ENCODE measurements at places on chromosomes 7 and 10.

- DNase-seq = no peak
Observed at GRCh38 chr7:106570948-106571418, 90.0 kb downstream of the CCDC71L start.

DNA sequence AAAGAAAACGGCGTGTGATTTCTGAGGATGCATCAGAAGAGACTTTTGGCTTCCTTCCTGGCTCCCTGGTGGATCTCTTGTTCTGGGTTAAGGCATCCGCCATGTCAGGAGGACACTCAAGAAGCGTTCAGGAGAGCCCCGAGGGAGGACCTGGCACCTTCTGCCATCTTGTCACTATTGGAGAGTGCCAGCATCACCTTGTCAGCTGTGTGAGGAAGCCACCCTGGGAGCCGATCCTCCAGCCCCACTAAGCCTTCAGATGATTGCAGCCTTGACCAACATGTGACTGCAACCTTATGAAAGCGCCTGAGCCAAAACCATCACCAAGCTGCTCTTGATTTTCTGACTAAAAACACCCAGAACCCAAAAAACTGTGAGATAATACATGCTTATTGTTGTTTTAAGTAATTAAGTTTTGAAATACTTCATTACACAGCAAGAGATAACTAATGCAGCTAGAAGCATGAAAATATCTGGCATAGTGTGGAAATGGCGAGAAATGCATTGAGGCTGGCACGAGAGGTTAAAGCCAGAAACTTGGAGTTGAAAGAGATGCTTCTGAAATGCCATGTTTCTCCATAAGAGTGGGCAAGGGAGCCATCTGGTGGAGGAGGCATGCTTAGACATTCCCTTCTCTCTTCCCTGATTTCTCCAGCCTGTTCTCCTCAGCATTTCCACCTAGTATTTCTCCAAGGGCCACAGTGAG is 5.4 kb upstream of the ZFYVE27 start:
- DNase-seq = peak; percentile 77

GRCh38 chr7:18040196-18040595 is 12.6 kb upstream of the PRPS1L1 start:
- DNase-seq = no peak

DNA sequence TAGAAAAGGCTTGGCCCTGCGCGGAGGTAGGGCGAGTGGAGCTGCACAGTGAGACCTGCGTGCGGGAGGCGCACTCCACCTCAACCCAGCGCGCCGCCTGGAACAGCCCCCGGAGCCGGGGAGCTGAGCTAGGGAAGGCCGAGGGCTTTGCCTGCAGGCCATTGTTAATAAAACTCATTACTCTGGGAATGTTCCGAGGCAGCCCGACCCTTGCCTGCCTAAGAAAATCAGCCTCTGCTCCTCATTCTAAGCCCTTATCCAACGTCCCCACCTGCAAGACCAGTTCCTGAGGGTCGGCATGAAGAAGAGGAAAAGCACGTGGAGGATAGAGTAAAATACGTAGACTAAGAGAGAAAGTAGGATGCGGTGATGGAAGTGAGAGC is 55.3 kb downstream of the C7orf25 start:
- no peak for DNase-seq

GRCh38 chr7:38660427-38661099 is 29.4 kb upstream of the AMPH start:
- no peak for DNase-seq

GRCh38 chr7:41977151-41977651 is 259.8 kb downstream of the GLI3 start:
- peak; percentile 66 for DNase-seq

DNA sequence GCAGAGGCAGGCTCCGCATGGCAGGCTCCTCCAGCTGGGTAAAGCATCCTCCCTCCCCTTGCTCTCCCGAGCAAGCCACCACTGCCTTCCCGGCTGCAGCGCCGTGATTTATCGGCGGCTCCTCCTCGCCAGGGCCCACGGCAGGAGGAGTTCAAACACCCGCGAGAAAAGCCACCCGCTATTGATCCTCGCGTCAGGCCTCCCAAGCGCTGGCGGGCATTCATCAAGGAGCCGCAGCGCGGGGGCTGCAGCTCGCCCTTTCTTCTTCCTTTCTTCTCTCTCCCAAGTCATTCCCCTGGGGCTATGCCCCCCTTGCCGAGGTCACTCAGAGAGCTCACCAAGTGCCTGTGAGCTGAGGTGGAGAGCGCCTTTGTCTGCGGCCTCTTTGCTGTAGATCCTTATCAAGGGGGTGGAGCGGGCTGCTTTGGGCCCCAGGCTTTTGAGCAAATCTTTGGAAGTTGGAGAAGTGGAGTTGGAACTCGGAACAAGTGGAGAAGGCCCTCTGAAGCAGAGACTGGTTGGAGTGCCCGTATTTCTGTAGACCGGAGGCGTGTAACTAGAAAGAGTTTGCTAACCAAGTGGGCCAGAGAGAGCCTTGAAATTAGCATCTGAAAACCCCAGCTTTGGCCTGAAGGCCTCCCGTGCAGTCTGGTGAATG is 107.2 kb upstream of the PPIF start:
- DNase-seq = no peak

GRCh38 chr10:113911113-113911512 is 56.7 kb downstream of the NHLRC2 start:
- no peak for DNase-seq

- DNase-seq = no peak
Observed at GRCh38 chr10:122213766-122214165, 57.3 kb upstream of the BTBD16 start.

DNA sequence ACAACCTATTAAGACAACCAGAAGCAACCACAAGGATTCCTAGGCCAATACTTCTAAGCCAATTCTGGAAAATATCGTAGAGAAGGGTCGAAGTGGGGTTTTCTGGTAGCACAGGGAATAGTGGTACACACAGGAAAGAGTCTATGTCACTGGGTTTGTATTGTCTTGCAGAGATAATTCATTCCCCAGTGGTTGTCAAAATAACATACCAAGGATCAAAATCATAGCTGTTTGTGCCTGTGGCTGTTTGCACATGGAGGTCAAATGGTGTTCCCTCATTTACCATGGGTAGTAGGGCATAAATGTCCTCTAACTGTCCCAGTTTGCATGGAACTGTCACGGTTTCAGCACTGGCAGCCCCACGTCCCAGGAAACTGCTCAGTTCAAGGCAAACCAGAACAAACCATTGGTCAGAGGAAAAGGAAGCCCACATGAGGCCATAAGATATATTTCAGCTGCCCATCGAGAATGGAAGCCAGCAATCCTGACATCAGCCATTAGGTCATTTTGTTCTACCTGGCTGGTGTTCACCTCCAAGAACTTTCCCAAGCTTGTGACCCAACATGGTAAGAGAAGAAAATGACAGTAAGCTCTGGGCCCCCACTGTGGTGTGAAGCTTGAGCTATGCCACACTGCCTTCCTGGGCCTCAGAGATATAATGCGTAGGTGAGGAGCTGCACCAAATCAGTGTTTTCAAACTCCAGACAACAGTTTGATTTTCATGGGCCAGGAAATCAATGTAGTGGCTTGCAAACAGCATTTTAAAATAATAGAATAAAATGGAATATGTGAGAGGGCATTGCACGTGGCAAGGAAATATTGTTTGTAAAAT is 53.9 kb upstream of the NFE2L3 start:
- no peak for DNase-seq

- DNase-seq = no peak
Observed at GRCh38 chr10:73916761-73917470, 6.0 kb downstream of the PLAU start.

DNA sequence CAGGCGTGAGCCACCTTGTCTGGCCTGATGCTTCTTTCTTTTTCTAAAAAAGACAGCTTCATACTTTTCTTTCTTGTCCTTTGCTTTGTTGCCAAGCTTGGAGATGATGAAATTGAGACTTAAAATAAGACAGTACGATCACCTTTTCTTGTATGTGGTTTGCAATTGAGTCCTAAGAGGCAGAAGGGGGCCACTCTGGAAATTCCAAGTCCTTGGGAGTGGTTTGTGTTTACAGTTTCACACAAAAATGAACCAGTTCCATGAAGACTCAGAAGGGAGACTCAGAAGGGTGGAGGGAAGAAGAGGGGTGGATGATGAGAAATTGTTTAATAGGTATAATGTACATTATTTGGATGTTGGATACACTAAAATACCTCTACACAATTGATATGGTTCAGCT is 70.7 kb upstream of the TNS3 start:
- no peak for DNase-seq

GRCh38 chr10:82980321-82980720 is 1105.3 kb downstream of the NRG3 start:
- DNase-seq = no peak

- no peak for DNase-seq
Observed at GRCh38 chr10:108709927-108710722, 1213.2 kb downstream of the XPNPEP1 start.

- DNase-seq = no peak
Observed at GRCh38 chr10:122957474-122957873, 3.4 kb upstream of the C10orf88 start.

DNA sequence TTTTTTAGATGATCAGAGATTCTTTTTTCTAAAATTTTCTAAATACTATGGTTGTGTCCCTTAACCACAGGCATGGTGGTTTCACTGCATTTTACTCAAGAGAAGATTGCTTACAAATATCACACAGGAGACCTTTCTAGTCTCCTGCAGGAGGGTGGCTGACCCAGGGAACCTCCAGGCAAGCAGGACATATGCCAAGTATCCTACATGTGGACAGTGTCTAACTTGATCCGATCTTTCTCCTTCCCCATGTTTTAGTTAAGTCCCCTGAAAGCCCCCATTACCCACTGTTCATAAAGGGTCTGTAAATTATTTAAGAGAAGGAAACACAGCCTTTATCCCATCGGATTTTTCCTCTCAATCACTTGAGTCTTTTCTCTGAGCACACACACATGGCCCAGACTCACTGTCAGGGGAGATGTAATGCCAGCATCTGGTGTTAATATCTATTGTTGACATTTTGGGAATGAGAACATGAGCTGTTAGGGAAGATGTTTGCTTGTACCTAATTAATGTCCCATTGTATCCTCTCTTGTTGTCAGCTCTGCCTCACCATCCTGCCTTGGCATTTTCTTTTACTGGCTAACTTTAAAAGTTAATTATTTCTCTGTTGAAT is 755.2 kb downstream of the AUTS2 start:
- no peak for DNase-seq

DNA sequence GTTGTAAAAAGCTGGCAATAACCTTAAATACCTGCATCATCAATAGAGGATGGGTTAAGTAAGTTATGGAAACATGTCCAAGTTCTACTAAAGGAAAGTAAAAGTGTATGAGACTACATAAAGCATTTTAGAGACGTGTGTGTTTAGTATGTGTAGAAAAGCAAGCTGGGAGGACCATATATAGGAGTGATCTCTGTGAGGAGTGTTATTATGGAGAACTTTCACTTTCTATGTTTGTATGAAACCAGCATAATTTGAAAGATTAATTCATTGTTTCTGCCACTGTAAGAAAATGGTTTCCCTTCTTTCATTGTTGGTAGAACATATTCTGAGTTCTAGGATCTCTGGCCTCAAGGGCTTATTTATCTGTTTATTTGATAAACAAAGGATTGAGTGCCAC is 19.2 kb upstream of the PDLIM1 start:
- no peak for DNase-seq

- no peak for DNase-seq
Observed at GRCh38 chr7:150568714-150569113, 1.5 kb downstream of the GIMAP4 start.

DNA sequence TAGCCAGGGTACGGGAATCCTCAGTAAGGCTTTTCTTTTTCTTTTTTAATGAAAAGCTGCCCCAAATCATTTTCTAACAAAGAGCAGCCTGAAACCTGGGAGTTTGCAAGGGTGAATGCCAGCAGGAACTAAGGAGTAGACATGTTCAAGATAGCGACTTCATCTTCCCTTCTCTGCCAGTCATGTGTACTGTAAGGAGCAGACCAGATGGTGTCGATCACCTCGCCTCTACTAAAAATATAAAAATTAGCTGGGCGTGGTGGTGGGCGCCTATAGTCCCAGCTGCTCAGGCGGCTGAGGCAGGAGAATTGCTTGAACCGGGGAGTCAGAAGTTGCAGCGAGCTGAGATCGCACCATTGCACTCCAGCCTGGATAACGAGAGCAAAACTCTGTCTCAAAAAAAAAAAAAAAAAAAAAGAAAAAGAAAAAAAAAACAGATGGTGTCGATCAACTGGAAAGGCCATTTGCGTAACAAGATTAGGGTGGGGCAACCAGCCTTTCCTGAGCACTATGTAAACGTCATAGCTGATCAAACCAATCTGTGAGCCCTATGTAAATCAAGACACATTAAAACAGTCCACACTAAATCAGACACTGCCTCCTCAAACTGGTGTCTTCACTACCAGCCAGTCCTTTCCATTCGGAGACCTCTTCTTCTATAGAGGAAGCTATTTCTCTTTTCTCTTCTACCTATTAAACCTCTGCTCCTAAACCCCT is 33.8 kb downstream of the NOLC1 start:
- DNase-seq = no peak

DNA sequence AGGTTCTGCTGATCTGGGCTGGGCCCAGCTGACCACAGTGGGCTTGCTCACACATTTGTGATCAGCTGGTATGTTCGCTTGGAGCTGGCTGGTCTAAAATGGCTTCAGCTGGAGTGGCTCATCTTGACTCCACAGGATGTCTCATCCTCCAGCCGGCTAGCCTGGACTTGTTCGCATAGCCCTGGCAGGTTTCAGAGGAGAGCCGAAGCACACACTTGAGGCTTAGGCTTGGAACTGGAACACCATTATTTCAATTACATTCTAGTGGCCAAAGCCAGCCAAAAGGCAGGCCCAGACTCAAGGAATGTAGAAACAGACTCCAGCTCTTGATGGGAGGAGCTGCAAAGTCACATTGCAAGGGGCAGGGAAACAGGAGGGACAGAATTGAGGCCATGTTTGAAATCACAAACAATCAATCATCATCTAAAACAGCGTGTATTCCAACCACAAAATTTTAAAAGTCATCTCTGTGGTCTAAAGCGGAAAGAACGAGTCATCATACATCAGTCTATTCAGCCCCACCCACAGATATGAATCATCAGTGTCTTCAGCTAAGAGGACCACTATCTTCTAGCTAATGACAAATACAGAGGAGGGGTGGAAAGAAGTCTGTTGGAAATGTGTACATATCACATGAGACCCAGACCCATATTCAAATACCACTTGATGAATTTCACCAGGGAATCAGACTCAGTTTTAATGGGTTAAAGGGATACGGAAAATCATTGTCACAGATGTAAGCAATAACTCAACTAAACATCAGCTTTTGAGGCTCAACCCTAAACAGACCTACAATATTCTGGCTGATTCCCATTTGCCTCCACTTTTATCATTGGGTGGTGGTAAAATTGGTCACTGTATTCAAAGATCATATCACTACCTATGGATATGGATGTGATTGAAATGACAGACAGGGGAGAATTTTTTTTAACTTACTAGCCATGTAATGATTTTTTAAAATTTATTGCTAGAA is 139.0 kb upstream of the MKLN1 start:
- no peak for DNase-seq

GRCh38 chr10:87861566-87861952 is 1.8 kb downstream of the KLLN start:
- no peak for DNase-seq

GRCh38 chr10:91159254-91159783 is 61.1 kb upstream of the PCGF5 start:
- DNase-seq = no peak

GRCh38 chr10:69687426-69687825 is 57.4 kb downstream of the FAM241B start:
- DNase-seq = no peak

Data from muscle of arm (tissue), 14 donors.